ENCODE measurements at places on chromosomes 1 and 21. TPM values are rescaled to one million over a fixed set of nuclear protein-coding genes. Genes with fewer than 3 reads are reported as not detected.

DNA sequence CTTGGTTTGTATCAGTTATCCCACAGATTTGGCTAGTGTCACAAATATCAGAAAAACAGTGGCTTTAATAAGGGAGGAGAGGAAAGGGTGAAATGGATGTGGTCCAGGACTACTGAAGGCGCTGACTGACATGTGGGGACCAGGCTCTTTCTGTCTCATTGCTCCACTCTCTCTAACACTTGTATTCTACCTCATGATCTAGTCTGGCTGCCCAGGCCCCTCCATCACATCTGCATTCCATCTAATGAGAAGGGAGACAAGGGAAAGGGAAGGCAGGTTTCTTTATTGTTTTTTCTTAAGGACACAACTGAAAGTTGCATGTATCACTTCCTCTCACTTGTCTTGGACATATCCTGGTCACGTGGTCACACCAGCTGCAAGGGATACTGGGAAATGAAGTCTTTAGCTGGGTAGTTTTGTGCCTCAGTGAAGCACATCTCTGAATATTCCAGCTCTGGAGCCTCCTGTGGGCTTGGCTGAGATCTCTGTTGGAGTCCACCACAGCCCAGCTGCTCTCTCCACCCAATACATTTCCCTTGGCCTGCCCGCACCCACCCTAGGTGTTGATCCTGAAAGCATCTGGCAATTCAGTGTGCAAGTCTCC, 42.0 kb upstream of the PADI2 start:
- DNase-seq = peak; percentile 38

The IARS2 gene
- total RNA-seq = 69.8 TPM

DNA sequence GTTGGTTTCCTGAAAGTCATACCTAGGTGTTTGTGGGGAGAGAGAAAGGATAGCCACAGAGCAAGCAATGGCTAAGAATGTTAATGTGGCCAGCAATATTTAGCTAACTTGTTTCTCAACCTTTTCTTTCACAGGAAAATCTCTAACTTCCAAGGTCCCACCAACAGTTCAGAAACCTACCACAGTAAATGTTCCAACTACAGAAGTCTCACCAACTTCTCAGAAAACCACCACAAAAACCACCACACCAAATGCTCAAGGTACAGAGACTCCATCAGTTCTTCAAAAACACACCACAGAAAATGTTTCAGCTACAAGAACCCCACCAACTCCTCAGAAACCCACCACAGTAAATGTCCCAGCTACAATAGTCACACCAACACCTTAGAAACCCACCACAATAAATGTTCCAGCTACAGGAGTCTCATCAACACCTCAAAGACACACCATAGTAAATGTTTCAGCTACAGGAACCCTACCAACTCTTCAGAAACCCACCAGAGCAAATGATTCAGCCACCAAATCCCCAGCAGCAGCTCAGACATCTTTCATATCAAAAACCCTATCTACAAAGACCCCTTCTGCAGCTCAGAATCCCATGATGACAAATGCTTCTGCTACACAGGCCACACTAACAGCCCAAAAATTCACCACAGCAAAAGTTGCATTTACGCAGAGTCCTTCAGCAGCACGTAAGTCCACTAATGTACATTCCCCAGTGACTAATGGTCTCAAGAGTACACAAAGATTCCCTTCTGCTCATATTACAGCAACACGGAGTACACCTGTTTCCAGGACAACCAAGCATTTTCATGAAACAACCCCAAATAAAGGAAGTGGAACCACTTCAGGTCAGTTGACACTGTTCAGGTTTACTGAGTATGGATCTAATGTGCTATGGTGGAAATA, 15.3 kb downstream of the CD55 start:
- no peak for DNase-seq

The LAPTM5 gene
- total RNA-seq = 0.37 TPM

- DNase-seq = no peak
Measured at GRCh38 chr1:12344596-12345349, 114.9 kb downstream of the VPS13D start.

DNA sequence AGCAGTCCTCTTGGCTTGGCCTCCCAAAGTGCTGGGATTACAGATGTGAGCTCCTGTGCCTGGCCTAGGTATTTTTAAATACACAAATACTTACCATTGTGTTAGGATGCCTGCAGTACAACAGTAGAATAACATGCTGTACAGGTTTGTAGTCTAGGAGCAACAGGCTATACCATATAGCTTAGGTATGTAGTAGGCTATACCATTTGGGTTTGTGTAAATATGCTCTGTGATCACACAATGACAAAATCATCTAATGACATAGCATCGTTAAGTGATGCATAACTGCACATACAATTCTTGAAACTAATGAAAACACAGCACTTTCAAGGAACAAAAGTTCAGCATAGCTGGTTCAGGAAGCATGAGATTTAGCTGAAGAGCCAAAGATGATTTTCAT, 12.7 kb downstream of the POU2F1 start:
- DNase-seq = no peak

GRCh38 chr1:182549346-182549745, 39.7 kb downstream of the RNASEL start:
- DNase-seq = no peak

The FCRL6 gene
- total RNA-seq = not detected

The TESK2 gene
- 10.9 TPM for total RNA-seq

The OR2T2 gene
- not detected for total RNA-seq

The ELAVL4 gene
- 0.89 TPM for total RNA-seq

DNA sequence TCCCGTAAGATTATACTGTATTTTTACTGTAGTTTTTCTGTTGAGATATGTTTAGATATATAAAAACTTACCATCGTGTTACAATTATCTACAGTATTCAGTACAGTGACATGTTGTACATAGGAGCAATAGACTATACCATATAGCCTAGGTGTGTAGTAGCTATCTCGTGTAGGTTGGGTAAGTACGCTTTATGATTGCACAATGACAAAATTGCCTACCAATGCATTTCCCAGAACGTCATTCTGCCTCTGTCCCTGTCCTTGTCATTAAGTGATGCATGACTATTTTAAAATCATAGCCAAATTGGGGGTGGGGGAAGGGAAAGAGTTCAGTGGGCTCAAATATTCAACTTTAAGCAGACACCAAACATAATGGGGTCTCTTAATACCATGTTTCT, 233.8 kb upstream of the TMEM51 start:
- DNase-seq = no peak

- no peak for DNase-seq
Measured at GRCh38 chr1:156642265-156643048, 540 bp downstream of the BCAN start.

DNA sequence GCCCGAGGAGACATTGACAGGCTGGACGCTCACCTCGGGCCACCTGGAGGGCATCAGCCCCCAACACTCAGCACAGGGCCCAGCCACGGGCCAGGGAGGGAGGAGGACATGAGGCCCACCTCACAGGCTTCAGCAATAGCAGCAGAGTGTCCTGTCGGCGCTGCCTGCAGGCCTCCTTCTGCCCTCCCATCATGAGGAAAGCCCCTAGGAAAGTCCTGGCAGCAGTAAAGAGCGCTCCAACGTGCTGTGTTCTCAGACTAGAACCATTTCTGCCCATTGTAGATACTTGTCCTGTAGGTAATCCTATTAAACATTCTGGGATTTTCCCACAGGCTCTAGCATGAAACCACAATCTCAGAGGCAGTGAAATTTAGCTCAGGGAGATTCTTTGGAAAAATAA, 62.0 kb upstream of the GALNT2 start:
- DNase-seq = no peak

All from H1 (cell line).